ENCODE measurements at places on chromosomes 16 and 17.

GRCh38 chr17:80494547-80494946 lies 18.1 kb upstream of the NPTX1 start:
- DNase-seq: no peak

DNA sequence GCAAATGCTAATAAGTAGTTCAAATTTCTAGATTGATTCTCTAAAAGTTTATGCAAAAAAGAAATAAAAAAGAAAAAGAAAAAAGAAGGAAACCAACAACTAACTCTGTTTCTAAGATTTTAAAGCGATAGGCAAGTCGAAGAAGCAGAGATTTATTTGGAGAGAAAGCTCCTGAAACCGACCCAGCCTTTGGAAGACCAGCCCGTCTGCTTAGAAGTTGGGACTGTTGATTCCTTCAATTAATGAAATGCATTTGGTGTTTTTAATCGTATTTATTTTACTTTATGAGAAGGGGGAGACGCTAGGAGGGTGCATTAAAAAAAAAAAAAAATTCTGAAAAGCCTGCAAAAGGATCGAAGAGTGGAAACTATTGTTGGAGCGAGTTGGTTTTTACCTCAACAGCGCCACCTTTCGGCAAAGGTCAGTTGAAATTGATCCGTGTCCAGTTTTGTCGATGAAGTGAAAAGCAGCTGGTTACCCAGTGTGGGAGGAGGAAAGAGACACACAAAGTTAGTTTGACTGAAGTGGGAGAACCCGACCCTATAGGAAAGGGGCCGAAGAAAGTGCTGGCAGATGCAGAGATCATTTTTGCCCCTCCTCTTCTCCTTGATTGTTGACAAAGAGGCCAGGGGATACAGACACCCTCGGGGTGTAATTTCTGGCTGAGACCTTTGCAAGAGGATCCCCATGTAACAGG lies 1.5 kb upstream of the MAF start:
- DNase-seq: peak; percentile 41

DNA sequence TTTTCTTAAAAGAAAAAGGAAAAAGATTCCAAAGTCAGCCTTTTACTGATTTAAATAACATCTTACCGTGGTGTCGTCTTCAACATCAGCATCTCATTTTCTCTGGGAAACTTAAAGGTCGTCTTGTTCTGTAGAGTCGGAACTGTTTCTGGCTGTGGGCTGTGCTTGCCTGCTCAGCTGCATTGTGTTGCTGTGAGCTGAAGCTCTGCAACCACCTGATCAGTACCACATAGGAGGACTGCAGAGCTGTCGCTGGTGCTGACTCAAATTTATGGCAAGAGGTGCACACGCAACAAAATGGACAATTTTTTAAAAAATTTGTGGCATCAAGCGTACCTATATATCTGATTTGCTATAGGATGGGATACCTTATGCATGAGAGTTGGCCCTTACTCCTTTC lies at the start of gene OMG:
Gene OMG, minus strand, starts transcription at position 150 of the 400 bp plus-strand sequence. CDS start 908 bp downstream, outside the sequence.
- no peak for DNase-seq

- no peak for DNase-seq
Observed at GRCh38 chr17:307295-307691, 45.3 kb downstream of the RPH3AL start.

- DNase-seq: no peak
Observed at GRCh38 chr17:627051-627450, 87.6 kb downstream of the VPS53 start.

GRCh38 chr17:38893607-38894006 lies 23.7 kb downstream of the LASP1 start:
- DNase-seq: peak; percentile 56

GRCh38 chr16:1974157-1975070 lies 2.6 kb downstream of the TBL3 start:
- DNase-seq: no peak

GRCh38 chr16:27722892-27723450 lies 173.0 kb downstream of the KATNIP start:
- DNase-seq: no peak

DNA sequence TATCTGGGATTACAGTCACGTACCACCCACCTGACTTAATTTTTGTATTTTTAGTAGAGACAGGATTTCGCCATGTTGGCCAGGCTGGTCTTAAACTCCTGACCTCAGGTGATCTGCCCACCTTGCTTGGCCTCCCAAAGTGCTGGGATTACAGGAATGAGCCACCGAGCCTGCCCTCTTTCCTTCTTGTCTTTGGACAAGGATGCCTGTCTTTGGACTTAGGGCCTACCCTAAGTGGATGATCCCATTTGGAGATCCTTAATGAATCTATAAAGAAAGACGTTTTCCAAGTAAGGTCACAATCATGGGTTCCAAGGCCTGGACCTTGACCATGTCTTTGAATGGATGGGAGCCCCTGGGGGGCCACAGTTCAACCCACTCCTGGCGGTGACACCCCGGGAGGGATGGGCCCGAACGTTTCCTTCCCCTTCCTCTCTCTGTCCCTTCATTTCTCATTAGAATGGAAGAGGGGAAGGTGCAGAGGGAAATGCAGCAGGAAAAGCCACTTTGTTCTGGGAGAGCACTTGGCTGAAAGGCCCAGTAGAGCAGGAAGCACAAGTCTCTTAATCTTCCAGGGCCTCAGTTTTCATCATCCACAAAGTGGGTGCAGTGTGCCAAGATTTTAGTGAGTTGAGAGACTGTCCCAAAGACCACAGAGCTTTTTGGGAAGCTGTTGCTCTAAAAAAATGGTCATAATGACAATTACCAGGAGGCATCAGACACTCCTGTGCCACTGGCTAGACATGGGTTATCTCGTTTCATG lies 353.3 kb downstream of the SEC14L1 start:
- DNase-seq: no peak

DNA sequence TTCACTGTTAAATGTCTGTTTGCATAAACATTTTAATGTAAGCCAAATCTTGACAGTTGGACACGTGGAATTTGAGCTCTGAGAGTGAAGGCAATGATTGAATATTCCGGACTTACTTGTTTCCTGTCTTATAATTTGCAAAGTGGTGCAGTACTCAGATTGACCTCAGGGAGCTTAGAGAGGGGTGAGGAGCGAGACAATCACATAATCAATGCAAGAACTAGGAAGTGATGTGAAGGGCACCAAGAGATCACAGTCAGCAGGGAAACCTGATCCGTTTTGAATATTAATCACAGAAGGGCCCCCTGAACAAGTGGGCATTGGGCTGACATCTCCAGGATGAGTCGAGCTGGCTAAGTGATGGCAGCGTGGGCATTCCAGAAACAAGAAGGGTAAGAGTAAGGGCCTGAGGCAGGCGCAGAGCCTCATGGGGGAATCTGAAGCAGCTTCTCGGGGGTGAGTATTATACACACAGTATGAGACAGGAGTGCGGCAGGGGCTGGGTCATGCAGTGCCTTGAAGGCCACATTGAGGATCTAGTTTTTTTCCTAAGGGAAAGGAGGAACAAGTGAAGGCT lies 26.1 kb downstream of the TEX2 start:
- no peak for DNase-seq

- no peak for DNase-seq
Observed at GRCh38 chr17:2081564-2081963, 26.7 kb downstream of the HIC1 start.

GRCh38 chr17:28947639-28948038 lies 3.7 kb downstream of the PHF12 start:
- DNase-seq: no peak

DNA sequence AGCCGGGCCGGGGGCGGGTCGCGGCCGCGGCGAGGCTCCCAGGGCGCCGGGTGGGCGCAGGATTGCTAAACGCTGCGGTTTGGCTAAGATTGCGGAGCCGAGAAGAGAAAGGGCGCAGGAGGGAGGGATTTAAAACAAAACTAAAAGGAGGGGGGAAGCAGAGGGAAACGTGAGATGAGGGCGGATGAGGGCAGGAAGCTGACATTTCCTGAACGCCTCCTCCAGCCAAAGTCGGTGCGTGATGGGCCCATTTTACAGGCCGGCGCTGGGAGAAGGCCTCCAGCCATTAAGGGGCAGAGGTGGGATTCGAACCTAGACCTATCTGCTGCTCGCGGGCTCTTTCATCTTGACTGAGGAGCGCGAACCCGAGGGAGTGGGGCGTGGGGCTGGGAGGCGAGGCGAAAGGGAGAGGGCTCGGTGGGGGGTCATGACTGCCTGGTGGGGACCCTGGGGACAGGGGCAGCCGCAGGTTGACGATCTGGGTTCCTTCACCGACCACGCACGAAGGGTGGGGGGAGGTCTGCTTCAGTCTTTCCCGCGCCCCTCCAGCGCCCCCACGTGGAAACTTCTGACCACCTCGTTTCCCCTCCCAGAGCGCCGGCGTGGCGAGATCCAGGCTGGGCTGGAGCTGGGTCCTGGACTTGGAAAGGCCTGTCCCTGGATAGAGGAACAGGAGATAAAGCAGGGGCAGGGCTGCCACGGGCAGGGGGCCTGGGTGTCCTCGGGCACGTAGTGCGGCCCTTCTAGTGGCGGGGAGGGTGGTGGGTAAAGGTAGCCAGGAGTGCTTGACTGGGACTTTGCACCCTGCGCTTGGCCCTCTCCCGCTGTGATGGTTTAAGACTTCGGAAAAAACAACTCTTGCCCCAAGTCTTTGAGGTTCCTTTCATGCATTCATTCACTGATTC lies 3.8 kb upstream of the TAC4 start:
- peak; percentile 54 for DNase-seq

- peak; percentile 26 for DNase-seq
Observed at GRCh38 chr16:89574681-89575246, 794 bp upstream of the CPNE7 start.

DNA sequence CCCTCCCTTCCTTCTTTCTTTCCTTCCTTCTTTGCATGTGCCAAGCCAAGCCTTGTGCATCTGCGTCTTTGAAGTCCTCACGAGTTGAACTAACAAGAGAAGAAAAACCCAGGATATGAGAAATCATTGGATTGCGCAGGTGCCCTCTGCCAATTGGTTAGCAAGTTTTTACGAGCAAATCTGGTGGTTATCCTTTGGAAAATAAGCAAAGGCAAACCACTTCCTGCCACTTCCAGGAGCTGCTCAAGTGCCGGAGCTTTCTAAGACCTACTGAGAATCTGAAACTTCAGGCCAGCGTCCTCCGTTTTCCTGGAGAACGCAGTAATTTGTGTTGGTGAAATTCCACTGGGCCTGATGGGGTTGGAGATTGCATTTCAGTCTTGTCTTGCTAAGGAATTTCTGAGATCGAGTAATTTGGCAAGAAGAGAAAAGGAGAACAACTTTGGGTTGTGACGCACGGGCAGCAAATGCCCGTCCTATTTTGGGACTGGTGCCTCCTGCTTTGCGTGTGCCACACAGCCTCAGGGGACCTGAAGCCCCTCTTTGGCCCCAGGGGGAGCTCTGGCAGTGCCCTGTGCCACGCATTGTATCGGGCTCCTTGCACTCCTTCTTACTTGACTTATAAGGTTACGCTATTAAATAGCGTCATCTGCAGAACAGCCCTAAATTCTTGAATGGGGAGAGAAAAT lies 56.4 kb downstream of the CMIP start:
- DNase-seq: no peak

DNA sequence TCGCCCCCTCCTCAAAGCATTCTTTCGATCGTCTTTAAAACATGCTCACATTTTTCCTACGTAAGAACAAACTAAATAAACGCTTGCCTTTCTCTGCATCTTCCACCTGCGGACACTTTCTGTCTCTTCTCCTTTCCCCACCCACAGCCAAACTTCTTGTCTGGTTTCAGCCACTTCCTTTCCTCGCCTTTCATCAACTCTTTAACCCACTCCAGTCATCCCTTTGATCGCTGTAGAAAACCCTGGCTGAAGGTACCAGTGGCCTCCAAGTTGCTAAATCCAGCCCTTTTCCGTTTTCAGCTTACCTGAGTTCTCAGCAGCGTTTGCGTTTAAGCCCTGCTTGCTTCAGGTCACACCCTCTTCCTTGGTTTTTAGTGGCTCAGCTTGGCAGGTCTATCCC lies 483 bp downstream of the RPA1 start:
- DNase-seq: no peak

DNA sequence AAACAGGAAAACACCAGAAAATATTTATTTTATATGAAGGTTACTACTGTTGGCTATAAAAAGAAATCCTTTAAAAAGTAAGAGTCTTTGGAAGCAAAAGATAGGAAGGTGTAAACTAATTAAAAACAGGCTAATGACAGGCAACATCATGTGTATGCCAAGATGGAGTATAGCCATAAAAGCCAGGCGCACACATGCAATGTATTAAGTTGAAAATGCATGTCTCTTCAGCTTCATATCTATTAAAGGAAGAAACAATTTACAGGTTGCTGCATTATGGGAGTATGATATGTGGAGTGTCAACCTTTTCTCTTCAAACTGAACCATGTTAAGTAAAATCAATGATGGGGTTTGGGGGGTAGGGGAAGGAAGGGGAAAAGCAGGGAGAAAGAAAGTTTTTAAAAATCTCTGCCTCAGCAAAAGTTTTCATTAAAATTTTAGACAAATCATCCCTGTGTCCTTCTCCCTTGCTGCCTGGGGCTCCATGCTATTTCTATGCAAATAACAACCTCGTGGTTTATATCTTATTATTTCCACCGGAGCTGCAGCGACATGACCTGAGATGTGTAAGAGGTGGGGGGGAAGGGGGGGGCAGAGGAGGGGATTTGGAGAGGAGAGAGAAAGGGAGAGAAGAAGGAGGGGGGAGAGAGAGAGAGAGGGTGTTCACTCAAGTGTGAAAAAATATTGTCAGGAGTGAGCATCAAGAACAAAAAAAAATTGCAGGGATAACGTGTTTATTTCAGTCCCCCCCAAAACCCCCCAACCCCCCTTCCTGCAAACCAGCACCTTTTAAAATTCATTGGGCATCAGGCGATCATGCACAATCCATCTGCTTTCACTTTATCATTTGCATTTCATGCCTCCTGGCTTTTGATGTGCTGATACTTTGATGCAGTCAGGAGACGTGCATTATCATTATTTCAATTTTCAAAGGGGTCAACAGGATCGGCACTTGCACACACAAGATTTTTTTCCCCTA lies 197.6 kb downstream of the AATF start:
- no peak for DNase-seq

- no peak for DNase-seq
Observed at GRCh38 chr17:34356194-34356593, at the start of gene CCL13. Gene CCL13, plus strand, starts transcription at chr17:34356480. Its CDS starts 47 bp downstream, at chr17:34356527.

- no peak for DNase-seq
Observed at GRCh38 chr17:27345141-27345904, 51.4 kb downstream of the WSB1 start.

DNA sequence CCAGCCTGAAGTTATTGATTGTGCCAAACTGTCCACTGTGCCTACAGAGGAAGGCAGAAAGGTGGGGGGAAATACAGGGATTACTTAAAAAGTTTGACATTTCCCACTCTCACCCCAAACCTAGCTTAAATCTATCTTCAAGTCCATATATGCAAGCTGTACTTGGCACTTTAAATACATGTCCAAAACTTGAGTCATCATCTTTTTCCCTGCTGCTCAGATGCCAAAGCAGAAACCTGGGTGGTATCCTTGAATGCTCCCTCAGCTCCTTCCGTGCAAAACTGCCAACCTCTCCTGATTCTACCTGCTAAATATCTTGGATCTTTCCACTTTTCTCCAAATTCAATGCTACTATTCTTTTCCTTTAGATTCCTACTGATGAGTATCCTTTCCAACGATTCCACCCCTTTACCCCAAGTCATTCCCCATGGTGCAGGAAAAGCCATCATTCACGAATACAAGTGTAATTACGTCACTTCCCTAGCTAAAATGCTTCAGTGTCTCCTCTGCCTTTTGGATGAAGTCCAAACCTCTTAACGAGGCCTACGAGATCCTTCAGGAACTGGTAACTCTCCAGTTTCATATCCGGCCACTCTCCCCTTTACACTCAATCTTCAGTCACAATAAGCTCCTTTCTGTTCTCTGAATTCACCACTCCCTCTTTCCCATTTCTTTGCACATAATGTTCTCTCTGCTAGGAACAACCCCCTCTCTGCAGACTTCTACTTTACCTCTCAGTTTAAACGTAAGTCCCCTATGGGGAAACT lies 9.3 kb downstream of the BECN1 start:
- DNase-seq: no peak

Measured in HL-60 (cell line).